ENCODE measurements at places on chromosomes 12 and 14.

DNA sequence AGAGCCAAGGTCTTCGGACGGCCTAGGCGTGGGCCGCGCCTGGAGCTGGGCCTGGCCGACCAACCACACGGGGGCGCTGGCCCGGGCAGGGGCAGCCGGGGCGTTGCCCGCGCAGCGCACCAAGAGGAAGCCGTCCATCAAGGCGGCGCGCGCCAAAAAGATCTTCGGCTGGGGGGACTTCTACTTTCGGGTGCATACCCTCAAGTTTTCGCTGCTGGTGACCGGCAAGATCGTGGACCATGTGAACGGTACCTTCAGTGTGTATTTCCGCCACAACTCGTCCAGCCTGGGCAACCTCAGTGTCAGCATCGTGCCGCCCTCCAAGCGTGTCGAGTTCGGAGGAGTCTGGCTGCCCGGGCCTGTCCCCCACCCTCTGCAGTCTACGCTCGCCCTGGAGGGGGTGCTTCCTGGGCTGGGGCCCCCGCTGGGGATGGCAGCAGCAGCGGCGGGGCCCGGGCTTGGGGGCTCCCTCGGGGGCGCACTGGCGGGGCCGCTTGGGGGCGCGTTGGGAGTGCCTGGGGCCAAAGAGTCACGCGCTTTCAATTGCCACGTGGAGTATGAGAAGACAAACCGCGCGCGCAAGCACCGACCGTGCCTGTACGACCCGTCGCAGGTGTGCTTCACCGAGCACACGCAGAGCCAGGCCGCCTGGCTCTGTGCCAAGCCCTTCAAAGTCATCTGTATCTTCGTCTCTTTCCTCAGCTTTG lies 4.4 kb upstream of the SHMT2 start:
- no peak for DNase-seq

- DNase-seq, result no peak
Observed at GRCh38 chr12:50488801-50489200, 16.0 kb upstream of the DIP2B start.

DNA sequence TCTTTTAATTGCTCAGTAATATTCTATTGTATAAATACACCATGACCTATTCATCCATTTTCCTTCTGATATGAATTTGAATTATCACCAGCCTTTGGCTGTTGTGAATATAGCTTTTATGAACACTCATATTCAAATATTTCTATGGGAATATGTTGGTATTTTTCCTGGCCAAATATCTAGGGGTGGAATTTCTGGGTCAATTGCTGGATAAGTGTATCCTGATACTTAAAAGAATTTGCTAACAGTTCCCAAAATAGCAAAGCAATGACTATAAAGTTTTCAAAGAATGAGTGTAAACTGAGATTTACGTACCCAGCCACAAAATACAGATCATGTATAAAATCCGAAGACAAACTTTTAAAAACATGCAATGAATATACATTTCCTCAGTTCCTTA lies 148.7 kb upstream of the CLEC14A start:
- no peak for DNase-seq

DNA sequence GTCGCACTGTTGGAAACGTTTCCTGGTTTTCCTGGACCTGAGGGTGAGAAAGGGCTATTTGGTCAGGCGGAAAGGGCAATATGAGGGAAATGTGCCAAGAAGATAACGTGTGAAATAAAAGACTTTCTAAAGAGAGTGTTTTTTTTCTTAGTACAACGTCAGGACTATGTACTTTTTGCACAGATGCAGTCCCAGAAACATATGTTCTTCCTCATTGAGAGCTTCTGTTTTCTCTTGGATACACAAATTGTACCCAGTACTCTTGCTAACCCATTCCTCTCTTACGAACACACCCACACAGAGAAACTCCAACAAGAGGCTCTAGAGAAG lies 669 bp upstream of the PKP2 start:
- DNase-seq, result no peak

- DNase-seq, result no peak
Observed at GRCh38 chr12:109393437-109394345, 46.0 kb downstream of the MYO1H start.

- DNase-seq, result no peak
Observed at GRCh38 chr14:51337520-51337919, 97.5 kb downstream of the TMX1 start.
